ENCODE measurements at places on chromosomes 16 and 17. TPM values are rescaled to one million over a fixed set of nuclear protein-coding genes. Genes with fewer than 3 reads are reported as not detected.

- no peaks in the 10 kb centered on the region for H3K27me3 ChIP-seq
- DNase-seq = no peak
- H3K4me3 ChIP-seq = no peak overlapping the region
- H3K27ac ChIP-seq = no peak overlapping the region
Measured at GRCh38 chr17:75762513-75763268, 2.3 kb downstream of the GALK1 start.

GRCh38 chr16:54946909-54947308 is 16.2 kb downstream of the IRX5 start:
- H3K36me3 ChIP-seq = no peaks in the 10 kb centered on the region
- H3K27me3 ChIP-seq = peaks cover 56% of the 10 kb centered on the region
- DNase-seq = no peak
- no peaks in the 10 kb centered on the region for H3K4me1 ChIP-seq
- no peak overlapping the region for H3K27ac ChIP-seq
- no peak overlapping the region for H3K4me3 ChIP-seq

GRCh38 chr16:23634461-23635036 is 6.6 kb downstream of the PALB2 start:
- peaks cover 38% of the 10 kb centered on the region for H3K36me3 ChIP-seq
- peaks cover 16% of the 10 kb centered on the region for H3K4me1 ChIP-seq
- DNase-seq = no peak
- H3K27me3 ChIP-seq = no peaks in the 10 kb centered on the region

DNA sequence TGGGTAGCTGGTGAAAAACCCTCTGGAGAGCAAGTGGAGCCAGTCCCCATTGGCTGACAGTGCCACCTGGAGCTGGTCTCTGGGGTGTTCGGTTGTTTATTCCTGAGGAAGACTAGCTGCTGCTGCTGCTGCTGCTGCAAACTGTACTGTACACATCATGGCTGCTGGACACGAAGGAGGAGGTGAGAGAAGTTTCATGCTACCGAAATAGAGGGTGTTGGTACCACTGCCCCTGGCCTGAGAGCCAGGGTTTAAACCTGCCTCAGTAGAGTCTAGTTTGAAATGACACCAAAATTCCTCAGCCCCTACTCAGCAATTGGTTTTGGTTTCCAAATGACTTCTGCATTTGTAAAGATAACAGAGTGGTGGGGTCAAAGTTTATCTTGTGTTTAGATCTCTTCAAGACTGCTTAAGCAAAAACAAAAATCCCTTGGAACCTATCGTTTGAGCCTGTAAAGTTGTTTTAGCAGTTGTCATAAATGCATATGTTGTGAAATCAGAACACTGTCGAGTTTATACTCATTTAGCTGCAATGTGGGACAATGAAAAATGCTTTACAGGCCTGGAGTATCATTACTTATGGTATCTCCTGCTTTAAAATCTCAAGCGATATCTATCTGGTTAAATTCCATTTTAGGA is 40.8 kb downstream of the CYB5B start:
- no peak for DNase-seq
- H3K4me1 ChIP-seq = peaks cover 51% of the 10 kb centered on the region
- no peaks in the 10 kb centered on the region for H3K27me3 ChIP-seq
- H3K4me3 ChIP-seq = no peak overlapping the region
- H3K36me3 ChIP-seq = peaks cover 35% of the 10 kb centered on the region

GRCh38 chr17:74043976-74044375 is 159.5 kb upstream of the RPL38 start:
- no peak overlapping the region for H3K27ac ChIP-seq
- no peaks in the 10 kb centered on the region for H3K36me3 ChIP-seq
- H3K4me3 ChIP-seq = no peak overlapping the region
- no peak for DNase-seq

DNA sequence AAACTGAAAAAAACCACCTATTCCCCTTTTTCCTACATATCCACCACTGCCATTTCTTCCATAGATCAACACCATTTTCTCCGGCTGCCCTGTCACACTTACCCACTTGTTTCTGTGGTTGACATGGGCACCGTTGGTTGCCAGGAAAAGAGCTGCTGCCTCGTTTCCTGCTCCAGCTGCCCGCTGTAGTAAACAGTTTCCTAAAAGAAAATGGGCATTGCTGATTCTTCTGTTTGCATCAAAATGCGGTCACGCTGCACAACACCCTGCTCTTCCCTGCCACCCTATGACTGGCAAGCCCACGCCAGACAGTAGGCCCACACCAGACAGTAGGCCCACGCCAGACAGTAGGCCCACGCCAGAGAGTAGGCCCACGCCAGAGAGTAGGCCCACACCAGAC is 46.3 kb downstream of the CYB5D2 start:
- peaks cover 4% of the 10 kb centered on the region for H3K4me1 ChIP-seq
- peaks cover 9% of the 10 kb centered on the region for H3K36me3 ChIP-seq
- no peaks in the 10 kb centered on the region for H3K27me3 ChIP-seq
- DNase-seq = no peak
- H3K4me3 ChIP-seq = no peak overlapping the region

DNA sequence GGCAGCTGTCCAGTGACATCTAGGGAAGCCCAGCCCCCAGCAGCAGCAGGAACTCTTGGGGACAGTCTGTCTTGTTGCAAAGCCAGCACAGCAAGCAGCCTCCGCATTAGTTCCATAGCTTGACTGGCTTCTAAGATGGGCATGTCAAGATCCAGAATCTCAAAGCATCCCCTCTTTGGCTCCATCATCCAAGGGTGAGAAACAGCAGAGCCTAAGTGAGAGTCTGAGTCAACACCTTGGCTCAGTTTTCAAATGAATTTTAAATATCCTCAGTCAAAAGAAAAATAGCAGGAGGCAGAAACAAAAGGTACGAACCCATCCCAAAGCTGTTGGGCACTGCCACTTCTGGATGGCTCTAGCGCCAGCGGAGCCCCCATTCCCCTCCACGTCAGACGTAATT is 2.2 kb downstream of the CLDN9 start:
- H3K27ac ChIP-seq = no peak overlapping the region
- H3K36me3 ChIP-seq = no peaks in the 10 kb centered on the region
- H3K4me3 ChIP-seq = no peak overlapping the region
- H3K4me1 ChIP-seq = peaks cover 9% of the 10 kb centered on the region

GRCh38 chr16:75022567-75022966 is 23.7 kb downstream of the ZNRF1 start:
- H3K27ac ChIP-seq = no peak overlapping the region
- H3K4me1 ChIP-seq = peaks cover 20% of the 10 kb centered on the region
- no peaks in the 10 kb centered on the region for H3K27me3 ChIP-seq
- DNase-seq = no peak
- H3K4me3 ChIP-seq = no peak overlapping the region

The NEUROD2 gene
- total RNA-seq = not detected

The WNT9B gene
- not detected for total RNA-seq

DNA sequence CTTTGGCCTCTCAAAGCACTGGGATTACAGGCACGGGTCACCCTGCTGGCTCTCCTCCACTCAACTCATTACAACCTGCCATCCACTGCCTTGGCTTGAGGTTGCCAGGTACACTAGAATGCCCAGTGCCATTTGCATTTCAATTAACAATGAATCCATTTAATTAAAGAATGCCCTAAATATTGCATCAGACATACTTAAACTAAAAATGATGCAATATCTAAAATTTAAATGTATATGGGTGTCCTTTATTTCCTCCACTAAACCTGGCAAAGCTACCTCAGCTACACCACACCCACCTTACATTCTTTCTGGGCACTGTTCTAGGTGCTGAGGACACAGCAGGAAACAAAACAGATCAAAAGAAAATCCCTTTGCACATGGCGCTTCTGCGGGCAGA is 382.2 kb upstream of the ZFHX3 start:
- no peak overlapping the region for H3K4me3 ChIP-seq
- H3K27me3 ChIP-seq = no peaks in the 10 kb centered on the region
- DNase-seq = no peak
- no peaks in the 10 kb centered on the region for H3K36me3 ChIP-seq

DNA sequence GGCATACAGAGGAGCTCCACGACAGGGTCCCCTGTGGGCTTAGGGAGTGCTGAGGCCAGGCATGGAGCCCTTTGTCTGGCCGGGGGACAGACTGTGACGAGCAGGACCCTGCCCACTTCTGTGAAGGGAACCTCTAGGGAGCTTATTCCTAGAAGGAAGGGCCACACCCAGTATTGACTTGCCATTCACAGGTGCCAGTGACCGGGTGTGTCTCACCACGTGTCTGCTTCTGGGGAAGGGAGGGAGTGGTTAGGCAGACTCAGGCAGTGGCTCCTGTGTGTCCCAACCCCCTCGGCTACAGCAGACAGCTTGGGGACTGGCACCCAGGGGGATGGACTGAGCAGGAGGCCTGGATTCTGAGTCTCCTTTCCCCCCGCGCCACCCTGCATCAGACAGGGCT is 57.2 kb downstream of the SOCS1 start:
- H3K4me1 ChIP-seq = peaks cover 17% of the 10 kb centered on the region
- no peaks in the 10 kb centered on the region for H3K27me3 ChIP-seq
- no peak for DNase-seq
- no peak overlapping the region for H3K4me3 ChIP-seq
- H3K27ac ChIP-seq = no peak overlapping the region

The DNAH17 gene
- total RNA-seq = 0.26 TPM

GRCh38 chr16:55501549-55502322 is 7.1 kb upstream of the LPCAT2 start:
- peaks cover 8% of the 10 kb centered on the region for H3K27me3 ChIP-seq
- no peak overlapping the region for H3K27ac ChIP-seq
- H3K4me1 ChIP-seq = peaks cover 6% of the 10 kb centered on the region
- DNase-seq = no peak
- no peaks in the 10 kb centered on the region for H3K36me3 ChIP-seq
- no peak overlapping the region for H3K4me3 ChIP-seq

The FBXO39 gene
- not detected for total RNA-seq

- H3K4me3 ChIP-seq = no peak overlapping the region
- H3K27ac ChIP-seq = no peak overlapping the region
- peaks cover 5% of the 10 kb centered on the region for H3K4me1 ChIP-seq
- DNase-seq = no peak
- no peaks in the 10 kb centered on the region for H3K36me3 ChIP-seq
- H3K27me3 ChIP-seq = peaks cover 72% of the 10 kb centered on the region
Measured at GRCh38 chr16:23183543-23183862, 958 bp downstream of the SCNN1G start.

The ERN1 gene
- total RNA-seq = 7.6 TPM

- peaks cover 2% of the 10 kb centered on the region for H3K36me3 ChIP-seq
- no peak for DNase-seq
- no peak overlapping the region for H3K4me3 ChIP-seq
- peaks cover 98% of the 10 kb centered on the region for H3K27me3 ChIP-seq
- peaks cover 50% of the 10 kb centered on the region for H3K4me1 ChIP-seq
Measured at GRCh38 chr17:48583708-48584222, 5.6 kb upstream of the HOXB4 start.

The NECAB2 gene
- not detected for total RNA-seq

- no peaks in the 10 kb centered on the region for H3K4me1 ChIP-seq
- H3K4me3 ChIP-seq = no peak overlapping the region
- DNase-seq = no peak
- H3K36me3 ChIP-seq = no peaks in the 10 kb centered on the region
Measured at GRCh38 chr17:4405038-4405669, 28.6 kb upstream of the SPNS3 start.

- peaks cover 31% of the 10 kb centered on the region for H3K4me1 ChIP-seq
- peaks cover 3% of the 10 kb centered on the region for H3K27me3 ChIP-seq
- no peaks in the 10 kb centered on the region for H3K36me3 ChIP-seq
Measured at GRCh38 chr17:41406205-41406604, 8.8 kb upstream of the KRT31 start.

- no peak overlapping the region for H3K4me3 ChIP-seq
- no peak overlapping the region for H3K27ac ChIP-seq
- no peak for DNase-seq
- H3K36me3 ChIP-seq = no peaks in the 10 kb centered on the region
Measured at GRCh38 chr17:21613071-21613429, 79.3 kb upstream of the KCNJ18 start.

DNA sequence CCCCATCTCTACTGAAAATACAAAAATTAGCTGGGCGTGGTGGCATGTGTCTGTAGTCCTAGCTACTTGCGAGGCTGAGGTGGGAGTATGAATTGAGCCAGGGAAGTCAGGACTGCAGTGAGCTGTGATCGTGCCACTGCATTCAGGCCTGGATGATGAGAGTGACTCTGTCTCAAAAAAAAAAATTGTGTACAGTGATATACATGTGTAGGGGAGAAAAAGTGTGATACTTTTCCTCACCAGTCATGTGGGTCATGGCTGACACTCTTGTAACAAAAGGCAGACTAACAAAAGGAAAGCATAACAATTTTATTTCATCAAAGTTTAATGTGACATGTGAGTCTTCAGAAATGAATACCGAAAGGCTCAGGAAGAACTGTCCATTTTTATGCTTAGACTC is 2.0 kb upstream of the ABCC12 start:
- H3K4me3 ChIP-seq = no peak overlapping the region
- peaks cover 66% of the 10 kb centered on the region for H3K27me3 ChIP-seq
- H3K4me1 ChIP-seq = peaks cover 27% of the 10 kb centered on the region
- peak overlapping the region; percentile 73 for H3K27ac ChIP-seq

DNA sequence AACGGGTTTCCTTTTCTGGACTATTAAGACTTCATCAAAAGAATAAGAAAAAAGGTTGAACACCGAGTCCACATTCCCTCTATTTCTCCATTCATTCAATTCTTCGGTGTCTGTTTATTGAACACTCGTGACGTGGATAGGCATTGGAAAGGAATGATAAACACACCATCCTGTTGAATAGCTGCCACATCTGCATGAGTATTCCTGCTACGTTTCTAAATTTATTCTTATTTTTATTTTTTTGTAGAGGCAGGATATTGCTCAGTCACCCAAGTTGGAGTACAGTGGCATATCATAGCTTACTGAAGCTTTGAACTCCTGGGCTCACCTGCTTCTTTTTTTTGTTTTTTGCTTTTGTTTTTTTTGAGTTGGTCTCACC is 80.8 kb upstream of the CIBAR2 start:
- H3K4me1 ChIP-seq = no peaks in the 10 kb centered on the region
- no peak overlapping the region for H3K4me3 ChIP-seq

DNA sequence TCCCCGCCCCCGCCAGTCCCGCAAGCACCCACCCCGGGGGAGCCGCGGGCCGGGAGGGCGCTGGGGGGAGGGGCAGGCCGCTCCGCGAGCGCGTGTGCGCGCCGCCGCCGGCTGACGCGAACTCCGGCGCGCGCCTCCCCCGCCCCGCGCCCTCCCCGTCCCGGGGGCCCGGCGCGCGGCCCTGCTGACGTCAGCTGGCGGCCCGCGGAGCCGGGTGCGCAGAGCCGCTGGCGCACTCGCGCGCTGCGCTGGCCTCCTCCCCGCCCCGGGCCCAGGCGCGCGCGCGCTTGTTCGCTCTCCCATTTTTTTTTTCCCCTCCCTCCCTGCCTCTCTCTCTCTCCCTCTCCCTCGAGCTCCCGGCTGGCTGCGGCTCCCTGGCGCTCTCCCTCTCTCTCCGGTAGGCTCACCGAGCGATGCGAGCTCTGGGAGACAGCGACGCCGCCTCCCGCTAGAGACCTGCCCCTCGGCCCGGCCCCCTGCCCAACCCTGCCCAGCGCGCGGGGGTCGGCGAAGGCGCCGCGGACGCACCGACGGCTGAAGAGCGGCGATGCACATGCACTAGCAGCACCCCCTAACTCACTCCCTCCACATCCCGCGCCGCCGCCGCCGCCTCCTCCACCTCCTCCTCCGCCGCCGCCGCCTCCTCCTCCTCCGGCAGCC is at the start of gene GNAO1:
Gene GNAO1 (plus strand): TSS at position 334 of the 660 bp plus-strand sequence. CDS start 747 bp downstream, outside the sequence.
- DNase-seq = peak; percentile 74
- H3K27ac ChIP-seq = no peak within 1 kb of the TSS
- H3K27me3 ChIP-seq = peaks cover 86% of the 10 kb centered on the region
- H3K4me3 ChIP-seq = peak within 1 kb of the TSS; percentile 79

Data from activated naive CD8-positive, alpha-beta T cell treated with anti-CD3 and anti-CD28 coated beads for 36 hours (primary cell).